ENCODE measurements at places on chromosomes 2 and 18. TPM values are rescaled to one million over a fixed set of nuclear protein-coding genes. Genes with fewer than 3 reads are reported as not detected.

Gene CHRND
- 0.18 TPM for polyA plus RNA-seq

Gene SP140L
- 13.7 TPM for polyA plus RNA-seq

Gene ALPG
- not detected for polyA plus RNA-seq

Gene TRMT61B
- 19.7 TPM for polyA plus RNA-seq

Gene C2orf15
- 5.5 TPM for polyA plus RNA-seq

Gene ADCYAP1
- polyA plus RNA-seq: not detected

Gene CMPK2
- 0.04 TPM for polyA plus RNA-seq

Gene SPC25
- 6.9 TPM for polyA plus RNA-seq

Gene HOXD4
- polyA plus RNA-seq: not detected

Gene PLEK
- 0.05 TPM for polyA plus RNA-seq

Gene ACADL
- not detected for polyA plus RNA-seq

Gene GAREM2
- 0.37 TPM for polyA plus RNA-seq

Gene SKA1
- 3.8 TPM for polyA plus RNA-seq

Gene SCN3A
- not detected for polyA plus RNA-seq

Gene SLC8A1
- not detected for polyA plus RNA-seq

Gene PTPN4
- 20.3 TPM for polyA plus RNA-seq

Gene C2orf49
- polyA plus RNA-seq: 21.6 TPM

Gene TRIM43
- not detected for polyA plus RNA-seq

Gene MYL1
- not detected for polyA plus RNA-seq

Gene NOTO
- polyA plus RNA-seq: not detected

Gene ORMDL1
- 166 TPM for polyA plus RNA-seq

Gene LCT
- not detected for polyA plus RNA-seq

Gene CDH7
- not detected for polyA plus RNA-seq

Gene KCNIP3
- not detected for polyA plus RNA-seq

Gene CXCR4
- 0.34 TPM for polyA plus RNA-seq

Gene TSHZ1
- polyA plus RNA-seq: 2.7 TPM

Gene SIX2
- polyA plus RNA-seq: not detected

Gene ASXL3
- not detected for polyA plus RNA-seq

Gene PARD3B
- 0.71 TPM for polyA plus RNA-seq

Gene UBE2E3
- 71.1 TPM for polyA plus RNA-seq

Gene BMP10
- polyA plus RNA-seq: not detected

Gene PJVK
- 3.0 TPM for polyA plus RNA-seq

Gene ACVR1C
- polyA plus RNA-seq: 0.05 TPM

Gene ITGB1BP1
- 83.6 TPM for polyA plus RNA-seq

Gene OR6B2
- not detected for polyA plus RNA-seq

Gene CD8B
- polyA plus RNA-seq: not detected

Gene SOX11
- not detected for polyA plus RNA-seq

Gene NT5DC4
- 0.07 TPM for polyA plus RNA-seq

Gene FER1L5
- 0.08 TPM for polyA plus RNA-seq

Gene GKN1
- polyA plus RNA-seq: not detected

Gene CROCC2
- polyA plus RNA-seq: not detected

Gene SRD5A2
- polyA plus RNA-seq: 0.01 TPM

Gene RND3
- polyA plus RNA-seq: 0.24 TPM

Gene CCL20
- polyA plus RNA-seq: 903 TPM

Gene MEIS1
- 2.6 TPM for polyA plus RNA-seq

Gene IL37
- polyA plus RNA-seq: not detected

Gene TIGD1
- 3.5 TPM for polyA plus RNA-seq

Gene HOXD1
- polyA plus RNA-seq: 22.3 TPM

Gene SAG
- not detected for polyA plus RNA-seq

Gene SERPINB5
- not detected for polyA plus RNA-seq

Gene UGT1A10
- not detected for polyA plus RNA-seq

Gene TRIP12
- 56.8 TPM for polyA plus RNA-seq

Gene KIAA2012
- polyA plus RNA-seq: not detected

Measured in HepG2 (cell line).